Vagina (tissue), 2 donors: ENCODE measurements at places on chromosomes 1 and 21.

GRCh38 chr1:150159550-150159949 lies 9.8 kb downstream of the PLEKHO1 start:
- no peak for DNase-seq

DNA sequence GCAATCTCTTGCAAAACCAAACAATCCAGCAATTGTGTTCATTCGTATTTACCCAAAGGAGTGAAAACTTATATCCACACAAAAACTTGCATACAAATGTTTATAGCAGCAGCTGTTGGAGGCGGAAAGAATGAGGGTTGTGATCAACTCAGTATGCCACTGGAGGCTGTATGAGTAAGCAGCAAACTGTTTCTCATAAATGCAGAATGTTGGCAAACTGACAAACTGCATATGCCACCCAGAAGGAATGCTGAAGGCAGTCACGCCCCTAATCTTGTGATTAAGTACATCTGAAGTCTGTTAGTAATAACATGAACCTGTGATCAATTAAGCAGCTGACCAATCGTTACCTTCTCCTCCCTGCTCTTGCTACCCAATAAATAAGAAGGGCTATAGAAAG lies 60.5 kb upstream of the CR2 start:
- no peak for DNase-seq

GRCh38 chr1:183243161-183244050 lies 57.3 kb downstream of the LAMC2 start:
- DNase-seq: peak; percentile 99

DNA sequence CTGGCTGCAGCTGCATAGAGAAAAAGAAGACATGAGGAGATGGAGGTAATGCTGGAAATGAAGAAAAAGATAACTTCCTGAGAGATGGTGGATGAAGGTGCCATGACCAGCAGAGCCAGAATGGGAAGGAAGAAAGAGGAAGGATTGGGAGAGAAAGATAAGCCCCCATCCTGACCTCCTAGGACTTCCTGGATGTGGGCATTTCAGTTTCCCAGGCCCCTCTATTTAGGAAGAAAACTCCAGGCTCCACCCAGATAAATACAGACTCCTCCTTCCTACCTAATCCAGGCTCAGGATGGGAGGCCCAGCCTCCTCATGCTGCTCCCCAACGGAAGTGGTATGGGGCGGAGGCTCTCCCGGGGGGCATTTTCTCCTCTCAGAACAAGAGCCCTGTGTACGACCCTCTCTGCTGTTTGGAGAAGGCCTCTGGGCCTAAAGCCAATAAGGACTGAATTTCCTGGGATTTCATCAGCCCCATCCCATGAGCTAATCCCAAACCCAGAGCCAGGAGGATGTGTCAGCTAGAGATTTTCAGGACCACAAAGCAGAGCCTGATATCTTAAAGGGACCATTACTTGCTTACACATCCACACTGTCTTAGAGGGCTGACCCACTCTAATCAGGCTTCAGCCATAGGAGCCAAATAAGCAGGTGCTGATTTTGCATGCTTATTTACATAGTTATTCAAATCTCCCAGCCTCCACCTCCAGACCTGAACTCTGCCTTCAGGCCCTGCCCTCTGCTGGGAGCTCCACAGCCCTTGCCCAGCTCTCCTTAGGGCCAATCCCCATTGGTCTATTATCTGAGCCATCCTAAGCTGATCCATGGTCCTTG lies 5.1 kb upstream of the ARHGEF2 start:
- DNase-seq: no peak

DNA sequence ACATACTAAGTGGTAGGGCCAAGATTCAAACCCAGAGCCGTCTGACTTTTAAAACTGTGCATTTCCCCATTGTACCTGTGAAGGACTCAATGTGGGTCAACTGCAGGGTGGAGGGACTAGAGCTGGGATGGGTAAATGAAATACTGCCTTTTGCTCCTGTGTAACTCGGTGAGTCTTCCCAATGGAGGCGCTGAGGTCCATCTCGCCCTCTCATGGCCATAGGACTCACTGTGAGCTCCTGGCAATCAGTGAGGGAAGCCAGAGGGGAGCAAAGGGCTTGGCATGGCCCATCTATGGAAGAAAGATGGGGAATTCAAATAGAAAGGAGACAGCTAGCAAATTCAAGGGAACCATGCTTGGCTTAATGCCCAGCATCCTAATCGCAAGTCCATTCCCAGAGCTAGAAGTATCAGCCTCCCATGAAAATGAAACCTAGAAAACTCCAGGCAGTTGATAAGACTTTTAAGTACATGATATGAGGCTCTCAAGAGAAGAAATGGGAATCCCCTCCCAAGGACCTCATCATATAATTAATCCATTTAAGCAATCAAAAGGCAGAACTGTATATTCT lies 25.4 kb upstream of the CGN start:
- DNase-seq: no peak

GRCh38 chr1:93704052-93704451 lies 22.4 kb upstream of the BCAR3 start:
- DNase-seq: no peak

DNA sequence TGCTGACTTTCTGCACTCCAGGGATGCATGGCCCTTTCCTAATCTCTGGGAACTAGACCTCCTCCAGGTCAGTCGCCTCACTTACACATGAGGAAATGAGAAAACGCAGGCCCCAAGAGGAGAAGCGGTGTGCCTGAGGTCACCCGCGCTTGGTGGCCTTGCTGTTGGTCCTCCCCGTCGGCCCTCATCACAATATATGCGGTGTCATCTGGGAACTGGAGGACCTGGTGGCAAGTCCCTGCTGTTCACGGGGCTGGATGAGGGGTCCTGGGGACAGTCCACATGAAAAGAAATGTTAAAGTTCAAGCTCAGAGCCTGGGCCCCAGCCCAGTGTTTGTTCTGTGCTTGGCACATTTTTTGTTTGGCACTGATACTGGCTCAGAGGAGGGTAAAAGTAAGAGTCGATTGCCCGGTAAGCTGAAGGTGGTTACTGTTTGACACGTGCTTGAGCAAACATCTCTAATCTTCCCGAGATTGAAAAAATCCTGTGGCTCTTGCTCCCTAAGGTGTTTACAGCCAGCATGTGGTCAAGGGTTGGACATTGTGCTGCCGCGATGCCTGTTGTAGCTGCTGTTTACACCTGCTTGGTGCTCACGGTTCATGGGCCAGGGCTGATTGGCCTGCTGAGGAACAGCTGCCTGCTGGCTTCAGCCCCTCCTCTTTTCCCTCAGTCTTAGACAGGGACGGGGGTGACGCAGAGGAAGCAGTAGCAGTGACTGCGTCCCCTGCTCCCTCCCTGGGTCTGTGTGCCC lies 5.2 kb downstream of the COQ8A start:
- no peak for DNase-seq

GRCh38 chr1:204409836-204410687 lies 1.6 kb downstream of the PPP1R15B start:
- DNase-seq: peak; percentile 86

DNA sequence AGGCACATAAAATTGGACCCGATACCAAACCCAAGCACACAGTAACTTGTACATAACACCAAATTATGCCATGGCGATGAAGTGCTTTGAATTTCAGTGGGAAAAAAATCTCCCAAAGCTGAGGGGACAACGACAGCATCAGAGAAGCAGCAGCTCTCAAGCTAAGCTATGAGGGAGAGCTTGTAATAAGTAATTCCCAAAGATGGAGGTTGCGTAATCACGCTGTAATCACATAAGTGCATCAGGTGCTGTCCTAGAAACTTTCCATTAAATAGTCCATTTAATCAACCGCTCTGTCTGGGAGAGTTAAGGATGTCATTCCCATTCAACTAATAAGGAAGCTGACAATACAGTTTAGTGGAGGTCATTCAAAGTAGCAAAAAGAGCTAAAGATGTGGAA lies 37.6 kb upstream of the KRTAP19-8 start:
- no peak for DNase-seq

- DNase-seq: no peak
These were observed 15.6 kb upstream of the THEMIS2 start for GRCh38 chr1:27856561-27857343.

DNA sequence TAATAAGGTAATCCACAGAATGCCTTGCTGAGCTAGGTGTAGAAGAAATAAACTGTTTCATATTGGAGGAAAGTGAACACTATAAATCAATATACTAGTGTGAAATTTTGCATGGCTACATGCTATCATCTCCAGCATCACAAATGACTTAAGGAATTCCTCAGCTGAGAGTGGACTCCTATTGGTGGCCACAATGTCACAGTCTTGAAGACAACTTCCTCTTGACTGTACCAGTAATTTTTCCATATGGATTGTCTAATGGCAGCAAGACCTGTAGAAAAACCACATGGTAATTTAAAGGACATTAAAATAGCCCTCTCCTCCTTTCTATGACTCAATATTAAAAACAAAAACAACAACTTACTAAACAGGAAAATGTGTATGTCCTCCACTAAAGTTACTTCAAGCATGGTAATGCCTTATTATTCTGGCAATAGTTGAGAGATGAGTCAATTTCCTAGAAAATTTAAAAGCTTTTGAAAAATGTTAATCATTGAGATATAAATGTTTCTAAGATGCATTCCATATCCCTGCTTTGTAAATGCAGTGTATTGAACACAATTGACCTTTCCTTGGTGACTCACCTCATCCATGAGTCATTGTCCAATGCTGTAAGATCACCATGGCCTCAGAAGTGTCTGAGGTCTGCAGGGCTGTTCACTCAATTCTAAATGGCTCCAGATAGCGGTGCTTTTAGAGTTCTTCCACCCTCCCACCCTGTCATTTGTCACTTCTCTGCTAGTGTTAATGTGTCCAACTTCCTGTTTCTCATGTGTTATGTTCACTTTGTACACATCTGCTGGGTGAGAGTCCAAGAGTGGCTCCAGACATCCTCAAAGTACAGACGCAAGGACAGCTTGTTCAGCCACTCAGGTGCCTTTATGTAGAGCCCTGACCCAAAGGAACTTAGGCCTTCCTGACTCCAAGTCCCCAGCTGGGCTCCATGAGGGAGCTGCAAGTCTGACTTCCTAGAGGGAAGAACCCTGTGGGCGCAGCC lies 32.8 kb upstream of the DNASE2B start:
- DNase-seq: no peak

DNA sequence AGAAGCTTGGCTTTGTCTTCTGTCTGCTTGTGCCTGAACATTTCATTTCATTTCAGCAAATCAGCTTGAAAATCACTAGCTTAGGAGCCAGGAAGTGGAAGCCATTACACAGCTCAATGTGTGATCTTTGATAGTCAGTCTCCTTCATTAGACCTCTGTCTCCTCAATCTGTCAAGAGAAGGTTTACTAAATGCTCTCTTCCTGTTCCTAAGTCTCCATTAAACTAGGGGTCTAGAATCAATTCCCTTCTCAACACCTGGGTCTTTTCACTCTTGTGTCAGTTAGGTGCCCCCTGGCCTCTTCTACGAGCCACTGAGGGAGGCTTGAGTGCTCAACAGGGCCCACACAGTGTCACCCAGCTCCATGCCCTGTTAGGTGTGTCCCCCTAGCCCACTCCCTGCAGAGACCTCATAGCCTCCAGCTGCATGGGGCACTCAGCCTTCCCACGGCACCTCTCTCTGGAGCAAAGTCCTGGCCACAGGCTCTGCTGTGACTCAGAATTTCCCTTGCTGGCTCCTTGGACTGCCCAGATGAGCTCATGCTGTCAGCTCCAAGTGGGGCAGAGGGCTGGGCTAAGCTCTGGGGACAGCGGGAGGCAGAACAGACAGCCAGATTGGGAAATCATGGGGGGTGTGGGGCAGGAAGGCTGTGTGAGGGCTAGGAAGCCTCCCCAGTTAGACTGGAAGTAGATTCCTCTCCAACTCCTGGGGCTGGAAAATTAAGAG lies 115.7 kb upstream of the IPO9 start:
- peak; percentile 100 for DNase-seq

GRCh38 chr1:229538945-229539344 lies 19.6 kb downstream of the ABCB10 start:
- no peak for DNase-seq

DNA sequence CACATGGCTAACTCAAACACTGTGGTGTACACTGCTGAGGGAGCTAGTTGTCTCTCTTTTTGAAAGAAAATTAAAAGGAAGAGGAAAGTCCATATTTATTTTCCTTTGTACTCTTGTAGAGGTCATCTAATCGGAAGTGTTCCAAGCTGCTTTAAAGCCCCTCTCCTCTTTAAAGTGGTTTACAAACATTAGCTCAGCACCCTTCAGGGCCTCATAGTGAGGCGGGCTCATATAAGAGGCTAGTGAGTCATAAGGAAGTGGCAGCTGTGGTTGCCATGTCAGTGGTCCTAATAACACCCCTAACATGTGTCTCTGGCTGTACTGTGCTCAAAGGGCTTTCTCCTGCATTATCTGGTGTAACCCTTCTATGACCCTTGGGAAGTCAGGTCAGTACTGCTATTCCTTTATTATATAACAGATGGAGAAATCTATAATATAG lies 104.4 kb upstream of the SERBP1 start:
- DNase-seq: no peak

DNA sequence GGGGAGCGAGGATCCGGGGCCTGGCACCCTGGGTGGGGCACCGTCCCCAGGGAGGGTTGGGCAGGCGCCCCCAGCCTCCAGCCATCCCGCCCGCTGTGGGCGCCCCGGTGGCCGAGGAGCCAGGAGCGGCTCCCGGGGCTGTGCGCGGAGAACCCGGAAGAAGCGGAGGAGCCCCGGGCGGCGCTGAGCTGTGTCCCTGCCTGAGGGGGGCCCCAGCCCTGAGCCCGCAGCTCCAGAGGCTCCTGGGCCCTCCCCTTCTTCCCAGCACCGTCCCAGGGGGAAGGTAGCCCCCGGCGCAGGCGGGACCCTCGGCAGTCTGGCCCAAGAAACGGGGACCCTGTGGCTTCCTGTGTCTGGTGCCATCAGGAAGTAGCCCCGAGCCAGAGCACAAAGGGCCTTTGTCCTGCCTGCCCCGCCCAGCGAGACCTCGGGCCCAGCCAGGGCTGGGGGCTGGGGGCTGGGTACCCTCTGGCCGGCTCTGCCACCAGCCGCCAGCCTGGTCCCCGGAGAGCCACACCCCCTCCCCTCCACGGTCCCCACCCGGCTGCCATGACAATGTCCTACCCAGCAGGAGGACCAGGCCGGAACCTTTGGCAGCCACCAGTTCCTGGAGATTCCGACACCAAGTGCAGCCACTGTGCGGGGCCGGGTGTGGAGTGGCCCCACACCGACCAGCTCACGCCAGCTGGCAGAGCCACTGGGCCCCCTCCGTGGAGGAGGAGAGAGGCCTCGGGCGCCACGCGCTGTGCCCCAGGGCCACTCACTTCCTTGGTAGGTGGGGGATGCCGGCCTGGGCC lies 15.6 kb upstream of the TTLL10 start:
- no peak for DNase-seq

GRCh38 chr1:174074757-174075156 lies 52.6 kb upstream of the RC3H1 start:
- no peak for DNase-seq

- DNase-seq: no peak
These were observed 26.5 kb downstream of the TMEM63A start for GRCh38 chr1:225855503-225856300.

GRCh38 chr21:31618696-31619430 lies 40.6 kb upstream of the SOD1 start:
- DNase-seq: no peak

- DNase-seq: no peak
These were observed 32.4 kb upstream of the MGST3 start for GRCh38 chr1:165598676-165599059.

DNA sequence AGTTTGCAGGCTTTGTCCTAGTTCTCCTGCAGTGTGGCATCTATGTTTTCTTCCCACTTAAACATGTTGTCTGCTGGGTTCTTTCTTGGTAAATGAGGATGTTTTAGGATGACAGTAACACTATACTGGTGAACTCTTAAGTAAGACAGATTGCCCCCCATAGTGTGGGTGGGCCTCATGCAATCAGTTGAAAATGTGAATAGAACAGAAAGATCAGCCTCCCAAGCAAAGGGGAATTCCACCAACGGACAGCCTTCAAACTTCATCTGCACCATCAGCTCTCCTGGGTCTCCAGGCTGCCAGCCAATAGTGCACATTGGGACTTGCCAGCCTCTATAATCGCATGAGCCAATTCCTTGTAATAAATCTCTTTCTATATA lies 10.7 kb upstream of the TARBP1 start:
- no peak for DNase-seq
